Stimulated activated CD4-positive, alpha-beta T cell treated with anti-CD3 and anti-CD28 coated beads, TNF-alpha, amount 100 ng/mL, for 24 hours (primary cell): ENCODE measurements at places on chromosomes 5 and 9.

- DNase-seq, result no peak
Measured at GRCh38 chr5:105952875-105953274, 1717.9 kb downstream of the EFNA5 start.

- DNase-seq, result peak; percentile 25
Measured at GRCh38 chr5:157025093-157025698, 33.7 kb downstream of the HAVCR1 start.

DNA sequence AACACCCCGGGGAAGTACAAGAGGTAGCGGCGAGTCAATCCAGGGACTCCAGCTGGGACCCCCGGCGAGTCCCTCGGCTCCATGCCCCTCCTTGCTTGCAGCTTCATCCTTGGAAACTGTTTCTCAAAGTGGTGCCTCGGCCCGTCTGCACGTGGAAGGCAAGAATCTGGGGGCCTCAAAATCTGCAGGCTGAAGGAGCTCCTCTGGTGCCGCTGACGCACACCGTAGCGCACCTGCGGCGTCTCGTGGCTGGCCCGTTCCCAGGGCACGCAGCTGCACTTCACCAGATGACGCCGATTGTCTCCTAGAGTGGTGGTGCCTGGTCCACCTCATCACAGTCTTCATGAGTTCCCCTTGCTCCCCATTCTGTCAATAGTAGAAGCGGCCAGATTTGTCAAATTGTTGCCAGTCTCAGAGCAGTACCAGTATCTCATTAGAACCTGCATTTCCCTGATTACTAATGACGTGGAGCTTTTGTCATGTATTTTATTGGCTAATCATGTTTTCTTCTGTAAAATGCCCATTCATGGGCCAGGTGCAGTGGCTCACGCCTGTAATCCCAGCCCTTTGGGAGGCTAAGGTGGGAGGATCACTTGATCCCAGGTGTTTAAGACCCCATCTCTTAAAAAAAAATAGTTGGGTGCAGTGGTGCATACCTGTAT is 38.6 kb downstream of the GTF3C4 start:
- no peak for DNase-seq

DNA sequence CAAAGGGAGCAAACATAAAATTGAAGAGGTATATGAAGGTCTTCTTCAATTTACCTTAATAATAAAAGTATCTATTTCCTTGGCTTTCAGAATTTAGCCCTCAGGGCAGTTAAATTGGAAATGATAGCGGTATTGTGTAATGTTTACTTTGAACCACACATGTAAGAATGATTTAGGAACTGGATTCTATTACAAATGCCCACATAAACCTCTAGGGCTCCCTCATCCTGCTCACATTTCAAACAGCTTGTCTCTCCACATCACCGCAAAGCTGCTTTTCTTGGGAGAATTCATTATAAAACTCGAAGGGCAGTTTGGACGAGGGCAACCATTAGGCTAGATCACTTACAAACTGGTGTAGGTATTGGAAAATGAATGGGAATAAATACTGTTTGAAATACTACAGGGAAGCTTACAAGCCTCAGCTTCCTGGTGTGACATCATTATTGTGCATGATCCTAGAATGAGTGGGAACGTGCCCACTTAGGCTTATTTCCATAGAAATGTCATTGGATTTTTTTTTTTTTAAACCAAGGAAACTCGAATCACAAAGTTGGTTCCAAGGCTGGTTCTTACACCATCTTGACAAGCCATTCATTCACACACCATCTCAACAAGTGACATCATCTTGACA is 47.3 kb downstream of the MTRR start:
- no peak for DNase-seq

DNA sequence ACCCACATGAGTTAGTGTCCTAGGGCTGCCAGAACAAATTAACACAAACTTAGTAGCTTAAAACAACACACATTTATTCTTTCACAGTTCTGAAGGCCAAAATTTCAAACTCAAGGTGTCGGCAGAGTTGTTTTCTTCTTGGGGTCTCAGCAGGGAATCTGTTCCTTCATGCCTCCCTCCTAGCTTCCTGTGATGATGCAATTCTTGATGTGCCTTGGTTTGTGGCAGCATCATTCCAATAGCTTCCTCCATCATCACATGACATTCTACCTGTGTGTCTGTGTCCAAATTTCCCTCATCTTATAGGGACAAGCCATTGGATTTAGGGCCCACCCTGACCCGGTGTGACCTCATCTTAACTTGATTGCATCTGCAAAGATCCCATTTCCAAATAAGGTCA is 12.2 kb upstream of the SLC25A48 start:
- DNase-seq, result no peak

- no peak for DNase-seq
Measured at GRCh38 chr5:148988328-148988727, 74.5 kb downstream of the SH3TC2 start.

- DNase-seq, result no peak
Measured at GRCh38 chr5:179696603-179697002, 2.2 kb upstream of the CANX start.

- DNase-seq, result no peak
Measured at GRCh38 chr5:87782916-87783315, 370.2 kb upstream of the CCNH start.

DNA sequence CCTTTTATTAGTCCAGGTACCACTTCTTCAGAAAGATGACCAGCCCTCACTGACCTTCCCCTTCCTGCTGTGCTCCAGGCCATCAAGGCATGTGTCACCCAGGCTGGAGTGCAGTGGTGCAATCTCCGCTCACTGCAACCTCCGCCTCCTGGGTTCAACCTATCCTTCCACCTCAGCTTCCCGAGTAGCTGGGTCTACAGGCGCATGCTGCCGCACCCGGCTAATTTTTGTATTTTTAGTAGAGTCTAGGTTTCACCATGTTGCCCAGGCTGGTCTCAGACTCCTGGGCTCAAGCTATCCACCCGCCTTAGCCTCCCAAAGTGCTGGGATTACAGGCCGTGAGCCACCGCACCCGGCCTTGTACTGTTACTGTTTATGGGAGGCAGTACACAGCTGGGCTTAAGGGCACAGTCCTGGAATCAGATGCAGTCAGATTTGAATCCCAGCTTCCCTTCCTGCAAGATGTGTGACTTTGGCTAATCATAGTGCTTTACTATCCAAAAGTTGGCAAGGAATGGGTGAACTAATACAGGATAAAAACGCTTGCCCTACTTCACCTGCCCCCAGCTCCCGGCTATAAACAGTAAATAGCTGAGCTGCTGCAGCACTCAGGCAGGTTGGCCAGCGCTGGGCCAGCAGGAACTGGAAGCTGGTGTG is 483 bp upstream of the EIF4EBP3 start:
- DNase-seq, result no peak

- no peak for DNase-seq
Measured at GRCh38 chr9:130186839-130187522, 14.8 kb downstream of the NCS1 start.

DNA sequence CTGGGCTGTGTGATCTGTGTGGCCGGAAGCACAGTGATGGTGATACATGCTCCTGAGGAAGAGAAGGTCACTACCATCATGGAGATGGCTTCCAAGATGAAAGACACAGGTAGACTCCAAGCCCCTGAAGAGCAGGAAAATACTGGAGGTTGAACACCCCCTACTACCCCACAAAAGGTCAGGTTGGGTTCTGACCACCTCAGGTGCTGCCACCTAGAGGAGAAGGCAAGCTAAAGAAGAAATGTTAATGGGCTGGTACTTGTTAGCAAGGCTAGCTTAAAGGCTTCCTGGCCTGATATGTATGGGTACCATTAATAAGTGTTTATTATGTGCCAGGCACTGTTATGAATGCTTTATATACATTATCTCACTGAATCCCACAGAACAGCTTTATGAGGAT is 11.7 kb downstream of the NIPAL4 start:
- DNase-seq, result no peak

DNA sequence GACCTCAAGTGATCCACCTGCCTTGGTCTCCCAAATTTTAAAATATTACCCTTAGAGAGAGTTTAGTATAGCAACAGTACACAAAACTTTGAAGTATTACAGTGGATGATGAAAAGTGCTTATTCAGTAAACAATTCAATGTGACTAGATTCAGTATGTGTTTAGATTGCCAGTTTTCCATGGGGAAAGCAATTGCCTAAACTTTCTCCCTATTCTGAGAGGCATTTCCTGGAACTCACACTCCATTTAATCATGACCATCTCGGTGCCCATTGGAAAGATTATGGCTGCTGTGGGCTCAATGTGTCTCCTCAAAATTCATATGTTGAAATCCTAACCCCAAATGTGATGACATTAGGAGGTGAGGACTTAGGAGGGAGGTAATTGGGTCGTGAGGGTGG is 38.9 kb upstream of the MYO10 start:
- no peak for DNase-seq

- DNase-seq, result no peak
Measured at GRCh38 chr5:11595045-11595444, 309.2 kb downstream of the CTNND2 start.

GRCh38 chr5:55935371-55935770 is 59.4 kb downstream of the IL6ST start:
- DNase-seq, result no peak

- DNase-seq, result no peak
Measured at GRCh38 chr5:97624886-97625285, 441.8 kb upstream of the RIOK2 start.

DNA sequence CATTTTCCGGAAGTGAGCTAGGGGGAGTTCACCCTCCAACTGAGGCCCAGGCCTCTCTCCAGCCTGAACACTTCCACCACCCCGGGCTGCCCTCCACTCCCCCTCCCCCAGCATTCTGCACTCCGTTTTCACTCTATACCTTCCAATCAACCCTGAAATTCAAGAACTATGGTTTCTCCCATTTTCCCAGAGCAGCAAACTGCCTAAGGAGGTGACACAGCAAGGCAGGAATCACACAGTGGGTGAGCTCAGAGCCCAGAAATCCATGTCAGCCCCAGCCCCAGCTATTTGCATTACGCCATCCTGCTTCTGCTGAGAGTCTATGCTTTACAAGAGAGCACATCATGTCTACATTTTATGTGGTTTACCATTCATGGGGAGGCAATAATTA is 11.9 kb downstream of the MSX2 start:
- DNase-seq, result no peak

GRCh38 chr5:6700685-6701355 is 12.4 kb upstream of the TENT4A start:
- no peak for DNase-seq

DNA sequence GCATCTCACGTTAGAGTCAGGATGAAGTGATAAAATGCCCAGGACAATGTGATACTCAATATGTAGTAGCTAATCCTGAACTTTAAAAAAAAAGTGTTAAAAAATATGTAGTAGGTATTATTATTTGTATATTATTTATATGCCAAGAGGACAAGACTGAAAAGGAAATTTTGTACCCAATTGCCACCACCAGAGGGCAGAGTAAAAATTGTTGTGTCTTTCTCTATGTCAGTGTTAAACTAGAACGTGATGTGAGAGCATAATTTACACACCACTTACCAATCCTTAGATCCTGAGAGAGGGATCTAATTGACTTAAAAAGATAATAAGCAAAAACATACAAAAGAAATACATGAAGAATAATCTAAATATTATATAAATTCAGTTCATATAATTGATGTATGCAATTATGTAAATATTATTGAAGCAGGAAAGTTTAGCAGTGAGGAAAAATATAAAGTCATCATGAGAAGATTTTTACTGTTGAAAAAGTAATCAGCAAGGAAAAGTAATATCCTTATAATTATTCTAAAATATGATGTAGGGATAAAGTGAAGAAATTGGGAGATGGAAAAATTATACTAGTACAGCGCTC is 288.9 kb downstream of the RAB3C start:
- DNase-seq, result no peak

DNA sequence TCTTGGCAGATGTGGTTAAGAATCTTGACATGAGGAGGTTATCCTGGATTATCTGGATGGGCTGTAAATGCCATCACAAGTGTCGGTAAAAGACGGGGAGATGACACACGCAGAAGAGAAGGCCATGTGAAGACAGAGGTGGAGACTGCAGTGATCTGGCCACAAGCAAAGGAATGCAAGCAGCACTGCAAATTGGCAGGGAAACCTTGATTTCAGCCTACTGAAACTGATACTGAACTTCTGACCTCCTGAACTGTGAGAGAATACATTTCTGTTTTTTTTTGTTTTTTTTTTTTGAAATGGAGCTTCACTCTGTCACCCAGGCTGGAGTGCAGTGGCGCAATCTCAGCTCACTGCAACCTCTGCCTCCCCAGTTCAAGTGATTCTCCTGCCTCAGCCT is 92.4 kb upstream of the NFIL3 start:
- no peak for DNase-seq

DNA sequence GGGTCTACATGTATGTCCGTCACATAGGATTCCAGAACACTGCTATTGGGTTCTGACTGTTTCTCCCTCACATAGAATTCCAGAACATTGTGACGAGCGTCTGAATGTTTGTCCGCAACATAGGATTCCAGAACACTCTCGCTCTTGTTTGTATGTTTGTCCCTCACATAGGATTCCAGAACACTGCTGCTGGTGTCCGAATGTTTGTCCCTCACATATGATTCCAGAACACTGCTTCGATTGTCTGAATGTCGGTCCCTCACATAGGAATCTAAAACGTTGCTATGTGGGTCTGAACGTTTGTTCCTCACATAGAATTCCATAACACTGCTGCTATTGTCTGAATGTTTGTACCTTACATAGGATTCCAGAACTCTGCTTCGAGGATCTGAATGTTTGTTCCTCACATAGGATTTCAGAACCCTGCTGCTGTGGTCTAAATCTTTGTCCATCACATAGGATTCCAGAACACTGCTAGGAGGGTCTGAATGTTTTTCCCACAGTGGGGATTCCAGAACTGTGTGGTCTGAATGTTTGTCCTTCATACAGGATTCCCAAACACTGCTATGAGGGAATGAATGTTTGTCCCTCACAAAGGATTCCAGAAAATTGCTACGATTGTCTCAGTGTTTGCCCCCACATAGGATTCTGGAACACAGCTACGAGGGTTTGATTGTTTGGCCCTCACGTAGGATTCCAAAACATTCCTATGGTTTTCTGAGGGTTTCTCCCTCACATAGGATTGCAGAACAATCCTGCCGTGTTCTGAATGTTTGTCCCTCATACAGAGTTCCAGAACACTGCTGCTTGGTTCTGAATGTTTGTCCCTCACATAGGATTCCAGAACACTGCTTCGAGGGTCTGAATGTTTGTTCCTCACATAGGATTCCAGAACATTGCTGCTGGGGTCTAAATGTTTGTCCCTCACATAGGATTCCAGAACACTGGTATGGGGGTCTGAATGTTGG is 220.5 kb downstream of the FOXD4L6 start:
- no peak for DNase-seq

- no peak for DNase-seq
Measured at GRCh38 chr9:15578714-15579113, 25.9 kb downstream of the CCDC171 start.

GRCh38 chr9:133793471-133793870 is 55.3 kb upstream of the SARDH start:
- no peak for DNase-seq

DNA sequence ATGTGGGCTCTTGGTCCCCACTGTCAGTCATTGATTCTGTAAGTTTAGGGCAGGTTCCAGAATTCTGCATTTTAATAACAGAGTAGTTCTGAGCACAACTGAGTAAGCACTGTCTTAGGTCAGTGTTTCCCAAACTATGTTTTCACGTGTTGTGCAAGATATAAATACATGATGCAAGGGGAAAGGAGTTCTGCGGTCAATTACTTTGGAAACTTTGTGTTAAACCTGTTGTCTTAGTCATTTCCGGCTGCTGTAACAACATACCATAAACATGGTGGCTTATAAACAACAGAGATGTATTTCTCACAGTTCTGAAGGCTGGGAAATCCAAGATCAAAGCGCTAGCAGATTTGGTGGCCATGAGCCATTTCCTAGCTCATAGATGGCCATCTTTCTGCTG is 69.8 kb downstream of the EQTN start:
- DNase-seq, result no peak

- no peak for DNase-seq
Measured at GRCh38 chr9:137320555-137321384, 18.7 kb upstream of the NRARP start.
